ENCODE measurements at places on chromosomes 1 and 21.
A peak's percentile ranks its signal among the peaks of the same experiment; 100 is the strongest.

DNA sequence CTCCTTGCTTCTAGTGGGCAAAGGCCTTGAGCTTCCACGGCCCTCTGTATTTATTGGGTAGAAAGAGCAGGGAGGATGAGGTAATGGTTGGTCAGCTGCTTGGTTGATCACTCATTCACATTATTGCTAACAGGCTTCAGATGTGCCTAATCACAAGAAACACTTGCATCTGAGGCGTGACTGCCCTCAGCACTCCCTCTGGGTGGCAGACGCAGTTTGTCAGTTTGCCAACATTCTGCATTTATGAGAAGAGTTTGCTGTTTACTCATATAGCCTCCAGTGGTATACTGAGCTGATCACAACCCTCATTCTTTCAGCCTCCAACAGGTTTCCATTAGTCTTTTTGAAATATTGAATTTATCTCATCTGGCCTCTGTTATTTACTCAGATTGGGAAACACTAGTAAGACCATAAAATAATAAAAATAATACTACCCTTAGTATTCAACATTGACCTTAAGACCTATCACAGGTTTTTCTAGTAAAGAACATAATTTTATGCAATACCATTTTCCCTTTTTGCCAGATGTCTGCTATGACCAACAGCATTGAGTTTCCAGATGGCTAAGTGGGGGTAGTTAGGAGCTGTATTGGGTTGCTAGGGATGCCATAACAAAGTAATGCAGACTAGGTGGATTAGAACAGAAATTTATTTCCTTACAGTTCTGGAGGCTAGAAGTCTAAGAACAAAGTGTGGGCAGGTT, 53.3 kb downstream of the PTGFR start:
- DNase-seq: no peak

DNA sequence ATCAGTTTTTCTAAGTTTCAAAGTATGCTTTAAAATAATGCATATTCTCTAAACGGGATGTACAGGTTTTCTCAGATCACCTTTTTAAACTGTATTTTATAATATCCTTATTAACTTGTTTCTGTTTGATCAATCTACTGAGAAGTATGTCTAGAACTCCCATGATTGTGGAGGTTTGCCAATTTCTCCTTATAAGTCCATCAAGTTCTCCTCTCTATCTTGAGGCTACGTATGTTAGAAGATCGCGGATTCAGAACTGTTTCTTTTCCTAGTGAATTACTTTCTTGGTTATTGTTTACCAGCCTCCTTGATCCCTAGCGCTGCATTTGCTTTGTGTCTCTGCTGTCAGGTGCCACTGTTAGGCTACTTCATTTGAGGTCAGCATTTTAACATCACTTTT, 89.2 kb downstream of the NPHP4 start:
- DNase-seq: no peak

DNA sequence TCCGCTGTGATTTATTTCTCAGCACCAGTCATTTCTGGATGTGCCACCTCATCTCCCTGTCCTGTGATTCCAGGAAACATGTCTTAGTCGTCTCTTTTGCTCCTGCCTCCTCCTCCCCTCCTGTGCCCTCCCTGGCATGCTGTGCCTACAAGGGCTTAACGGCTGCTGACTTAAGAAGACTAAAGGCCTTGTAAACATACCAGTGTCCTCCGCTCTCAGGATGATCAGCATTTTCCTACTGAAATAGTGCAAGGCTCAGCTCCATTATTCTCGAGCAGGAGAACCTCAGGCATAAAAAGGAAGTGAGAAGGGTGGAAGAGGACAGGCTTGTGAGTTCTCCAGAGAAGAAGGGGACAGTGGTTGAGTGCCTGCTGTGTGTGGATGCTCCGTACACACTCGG, 61.6 kb upstream of the RUNX3 start:
- no peak for DNase-seq

DNA sequence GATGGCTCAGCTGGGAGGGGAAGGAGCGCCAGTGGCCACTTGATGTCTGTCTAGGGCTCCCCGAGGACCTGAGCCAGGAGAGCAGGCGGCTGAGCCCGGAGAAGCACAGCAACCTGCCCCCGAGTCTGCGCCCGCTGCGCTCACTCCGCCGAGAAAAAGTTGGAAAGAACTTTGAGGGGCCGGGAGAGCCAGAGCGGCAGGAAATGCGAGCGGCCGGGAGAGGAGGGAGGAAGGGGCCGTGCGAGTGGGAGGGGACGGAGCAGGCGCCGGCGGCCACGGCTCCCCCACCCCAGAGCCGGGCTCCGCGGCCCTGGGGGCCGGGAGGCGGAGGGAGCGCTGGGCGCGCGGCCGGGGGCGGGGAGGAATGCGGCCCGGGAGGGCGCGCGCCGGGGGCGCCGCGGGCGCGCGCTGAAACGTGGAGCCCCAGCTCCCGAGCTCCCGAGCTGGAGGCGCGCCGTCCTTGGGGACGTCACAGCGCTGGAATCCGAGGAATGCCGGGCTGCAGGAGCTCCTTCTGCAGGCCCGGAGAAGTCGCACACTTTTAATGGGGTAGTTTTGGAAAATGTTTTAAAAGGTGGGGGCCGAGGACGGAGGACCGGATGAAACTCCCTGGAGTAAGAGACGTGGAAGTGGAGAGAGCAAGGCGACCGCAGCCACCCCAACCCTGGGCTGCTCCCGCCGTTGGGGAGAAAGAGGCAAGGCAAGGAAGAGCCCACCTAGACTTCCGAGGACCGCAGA, at the start of gene PTPN14:
TSS of gene PTPN14 (minus strand) at position 167 of the 738 bp plus-strand sequence. CDS start 86,799 bp downstream, outside the sequence.
- peak; percentile 92 for DNase-seq

- DNase-seq: no peak
These were observed 58.4 kb upstream of the SSBP3 start for GRCh38 chr1:54464477-54465146.

GRCh38 chr1:29651684-29652665, 415.7 kb downstream of the PTPRU start:
- DNase-seq: no peak

GRCh38 chr1:112196731-112197130, 199.3 kb upstream of the CTTNBP2NL start:
- DNase-seq: no peak

GRCh38 chr1:8025671-8026144, 401 bp downstream of the ERRFI1 start:
- no peak for DNase-seq

DNA sequence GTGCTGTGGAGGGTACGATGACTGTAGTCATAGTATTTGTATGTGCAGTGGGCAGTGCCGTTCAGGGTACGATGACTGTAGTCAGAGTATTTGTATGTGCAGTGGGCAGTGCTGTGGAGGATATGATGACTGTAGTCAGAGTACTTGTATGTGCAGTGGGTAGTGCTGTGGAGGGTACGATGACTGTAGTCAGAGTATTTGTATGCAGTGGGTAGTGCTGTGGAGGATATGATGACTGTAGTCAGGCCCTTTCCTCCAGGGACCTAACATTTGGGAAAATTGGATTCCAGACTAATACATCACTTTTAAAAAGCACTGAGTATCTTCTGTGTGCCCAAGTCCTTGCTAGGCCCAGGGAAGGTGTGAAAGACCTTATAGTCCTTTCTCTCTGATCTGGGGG, 2.9 kb downstream of the ZNF672 start:
- DNase-seq: no peak

DNA sequence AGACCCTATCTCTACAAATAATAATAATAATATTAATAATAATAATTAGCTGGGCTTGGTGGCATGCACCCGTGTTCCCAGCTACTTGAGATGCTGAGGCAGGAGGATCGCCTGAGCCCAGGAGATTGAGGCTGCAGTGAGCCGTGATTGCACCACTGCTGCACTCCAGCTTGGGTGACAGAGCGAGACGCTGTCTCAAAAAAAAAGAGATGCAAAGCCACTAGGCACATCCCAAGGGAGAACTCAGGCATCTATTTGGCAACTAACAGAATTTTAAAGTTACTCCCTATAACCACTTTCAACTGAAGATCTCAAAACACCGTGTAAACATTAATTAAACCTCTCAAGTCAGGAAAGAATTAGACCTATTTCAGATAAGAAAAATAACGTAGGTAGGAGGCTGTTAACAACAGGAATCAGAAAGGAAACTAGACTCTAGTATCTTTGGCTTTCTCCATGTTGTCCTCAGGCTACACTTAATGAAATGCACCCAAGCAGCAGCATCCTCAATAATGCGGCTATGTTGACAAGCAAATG, 3.7 kb downstream of the RNF19B start:
- no peak for DNase-seq

DNA sequence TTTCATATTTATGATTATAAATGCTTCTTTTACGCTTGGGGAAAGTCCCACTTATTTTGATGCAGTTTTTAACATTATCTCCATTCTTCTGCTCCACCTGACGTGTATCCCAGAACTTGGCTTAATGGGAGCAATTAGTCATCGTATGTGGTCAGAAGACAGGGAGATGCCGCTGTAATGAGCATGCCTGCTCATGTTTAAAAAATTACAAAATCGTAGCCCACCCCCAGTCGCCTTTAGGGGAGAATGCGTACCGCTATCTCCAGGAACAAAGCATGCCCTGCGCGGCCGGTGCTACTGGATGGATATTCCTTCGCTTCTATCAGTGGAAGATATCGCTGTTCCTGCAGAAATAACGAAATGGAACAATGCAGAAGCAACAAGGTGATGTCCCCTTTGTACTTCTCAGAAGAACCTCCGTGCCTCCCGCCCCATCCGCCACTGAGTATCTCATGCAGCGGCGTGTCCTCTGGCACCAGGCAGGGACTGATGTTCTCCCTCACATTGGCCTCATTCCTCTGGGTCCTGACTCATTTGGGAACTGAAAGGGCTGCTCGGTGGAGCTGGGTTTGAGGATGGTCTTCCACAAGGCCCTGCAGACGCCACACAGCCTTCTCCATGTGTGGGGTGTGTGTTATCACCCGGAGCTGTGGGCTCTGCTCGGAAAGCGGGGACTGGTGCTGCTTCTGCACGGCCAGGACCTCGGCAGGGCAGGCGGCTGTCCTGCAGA, 116.3 kb upstream of the COL6A1 start:
- DNase-seq: no peak

- DNase-seq: no peak
These were observed 92.5 kb upstream of the RGS4 start for GRCh38 chr1:162976628-162977027.

- no peak for DNase-seq
These were observed 33.3 kb upstream of the PGBD5 start for GRCh38 chr1:230459465-230459864.

DNA sequence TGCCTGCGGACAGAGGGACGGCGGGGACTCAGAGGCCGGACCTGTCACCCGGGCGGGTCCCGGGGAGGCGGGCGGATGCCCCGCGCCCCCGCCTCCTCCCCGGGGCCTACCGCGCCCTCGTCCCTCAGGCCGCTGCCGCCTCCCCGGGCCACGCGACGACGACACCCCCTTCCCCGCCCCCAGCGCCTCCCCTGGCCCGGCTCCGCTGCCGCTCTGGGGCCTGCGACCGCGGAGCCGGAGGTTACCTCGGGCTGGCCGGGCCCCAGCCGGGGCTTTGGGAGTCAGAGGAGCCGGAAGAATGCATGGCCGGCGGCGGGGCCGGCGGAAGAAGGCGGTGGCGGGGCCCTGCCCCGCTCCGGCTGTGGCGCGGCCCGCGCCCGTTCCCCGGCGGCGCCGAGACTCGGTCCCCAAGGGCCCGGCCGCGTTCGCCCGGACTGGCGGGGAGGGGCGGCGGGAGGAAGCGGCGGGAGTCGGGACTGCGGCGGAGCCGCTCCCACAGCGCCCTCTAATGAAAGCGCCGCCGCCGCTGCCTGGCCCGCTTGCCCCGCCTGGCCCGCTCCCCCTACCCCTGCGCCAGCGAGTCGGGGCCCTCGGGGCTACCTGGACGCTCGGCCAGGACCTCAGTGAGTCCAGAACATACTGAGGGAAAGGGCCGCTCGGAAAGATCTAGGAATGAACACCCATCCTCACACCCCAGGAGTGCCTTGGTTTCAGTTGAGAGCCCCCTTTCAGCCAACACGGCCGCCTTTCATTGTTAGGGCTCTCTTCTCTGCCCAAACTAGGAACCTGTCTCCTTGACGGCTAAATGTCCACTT, at the start of gene LPGAT1:
TSS of gene LPGAT1 (minus strand) at position 436 of the 815 bp plus-strand sequence. CDS start 1,467 bp downstream, outside the sequence.
- peak; percentile 91 for DNase-seq

DNA sequence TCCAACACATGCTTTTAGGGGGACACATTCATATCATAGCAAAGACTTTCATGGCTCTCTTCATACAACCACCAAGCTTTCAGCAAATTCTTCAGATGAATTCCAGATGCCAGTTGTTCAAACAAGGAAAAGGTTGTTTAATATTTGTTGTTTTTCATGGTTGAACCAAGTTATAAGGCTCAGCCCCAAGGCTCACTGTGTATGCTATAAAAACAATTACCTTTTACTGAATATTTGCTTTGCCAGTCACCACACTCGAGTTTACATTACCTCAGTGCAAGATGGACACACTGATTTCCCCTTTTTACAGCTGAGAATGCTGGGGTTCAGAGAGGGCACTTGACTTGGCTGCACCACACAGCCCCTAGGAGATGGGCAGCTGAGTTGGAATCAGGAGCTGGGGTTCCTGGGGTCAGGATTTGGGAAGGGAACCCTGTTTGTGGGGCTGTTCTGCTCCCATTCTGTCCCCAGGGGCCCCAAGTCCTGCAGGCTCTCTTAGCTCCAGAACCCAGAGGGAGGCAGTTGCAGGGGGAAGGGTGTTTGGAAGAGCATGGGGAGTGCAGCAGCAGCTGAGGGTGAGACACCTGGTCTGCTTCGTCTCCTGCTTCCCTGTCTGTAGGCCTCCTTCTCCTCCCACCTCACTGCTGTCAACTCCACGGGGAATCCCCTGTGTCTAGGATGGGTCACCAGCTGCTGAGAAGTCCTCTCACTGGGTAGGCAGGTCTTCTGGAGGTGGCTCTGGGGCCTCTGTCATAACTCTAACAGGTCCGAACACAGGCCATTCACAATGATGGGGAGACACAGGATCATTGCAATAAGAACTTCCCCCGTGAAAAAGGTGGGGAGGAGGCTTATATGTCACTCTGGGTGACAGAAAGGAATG, 12.8 kb upstream of the TMPRSS2 start:
- no peak for DNase-seq

DNA sequence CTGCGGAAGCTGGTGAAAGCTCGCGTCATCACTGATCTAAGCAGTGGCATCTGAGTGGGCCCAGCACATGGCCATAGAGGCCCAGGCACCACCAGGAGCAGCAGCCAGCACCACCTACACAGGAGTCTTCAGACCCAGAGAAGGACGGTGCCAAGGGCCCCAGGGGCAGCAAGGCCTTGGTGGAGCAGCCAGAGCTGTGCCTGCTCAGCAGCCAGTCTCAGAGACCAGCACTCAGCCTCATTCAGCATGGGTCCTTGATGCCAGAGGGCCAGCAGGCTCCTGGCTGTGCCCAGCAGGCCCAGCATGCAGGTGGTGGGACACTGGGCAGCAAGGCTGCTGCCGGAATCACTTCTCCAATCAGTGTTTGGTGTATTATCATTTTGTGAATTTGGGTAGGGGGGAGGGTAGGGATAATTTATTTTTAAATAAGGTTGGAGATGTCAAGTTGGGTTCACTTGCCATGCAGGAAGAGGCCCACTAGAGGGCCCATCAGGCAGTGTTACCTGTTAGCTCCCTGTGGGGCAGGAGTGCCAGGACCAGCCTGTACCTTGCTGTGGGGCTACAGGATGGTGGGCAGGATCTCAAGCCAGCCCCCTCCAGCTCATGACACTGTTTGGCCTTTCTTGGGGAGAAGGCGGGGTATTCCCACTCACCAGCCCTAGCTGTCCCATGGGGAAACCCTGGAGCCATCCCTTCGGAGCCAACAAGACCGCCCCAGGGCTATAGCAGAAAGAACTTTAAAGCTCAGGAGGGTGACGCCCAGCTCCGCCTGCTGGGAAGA, 3.2 kb upstream of the ARTN start:
- no peak for DNase-seq

GRCh38 chr21:45244799-45245340, 42.8 kb downstream of the POFUT2 start:
- DNase-seq: no peak

GRCh38 chr1:248404024-248404423, 1.2 kb downstream of the OR2T1 start:
- peak; percentile 28 for DNase-seq

- no peak for DNase-seq
These were observed 6.6 kb downstream of the ADORA1 start for GRCh38 chr1:203133970-203134725.
